ENCODE measurements at places on chromosomes 4 and X.
A peak's percentile ranks its signal among the peaks of the same experiment; 100 is the strongest.

DNA sequence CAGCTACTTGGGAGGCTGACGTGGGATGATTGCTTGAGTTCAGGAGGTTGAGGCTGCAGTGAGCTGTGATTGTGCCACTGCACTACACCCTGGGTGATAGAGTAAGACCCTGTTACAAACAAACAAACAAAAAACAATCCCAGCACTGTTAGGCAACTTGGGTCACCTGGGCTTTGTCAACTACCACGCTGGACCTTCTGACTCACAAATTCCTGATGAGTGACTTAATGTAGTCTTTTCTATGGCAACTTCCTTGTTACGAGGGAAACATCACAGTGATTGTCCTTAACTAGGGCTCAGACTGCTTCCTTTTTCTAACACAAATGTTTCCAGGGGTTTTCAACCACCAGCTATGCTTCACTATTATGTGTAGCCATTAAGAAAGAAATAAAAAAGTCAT lies 128.8 kb upstream of the GPC4 start:
- no peak for DNase-seq

DNA sequence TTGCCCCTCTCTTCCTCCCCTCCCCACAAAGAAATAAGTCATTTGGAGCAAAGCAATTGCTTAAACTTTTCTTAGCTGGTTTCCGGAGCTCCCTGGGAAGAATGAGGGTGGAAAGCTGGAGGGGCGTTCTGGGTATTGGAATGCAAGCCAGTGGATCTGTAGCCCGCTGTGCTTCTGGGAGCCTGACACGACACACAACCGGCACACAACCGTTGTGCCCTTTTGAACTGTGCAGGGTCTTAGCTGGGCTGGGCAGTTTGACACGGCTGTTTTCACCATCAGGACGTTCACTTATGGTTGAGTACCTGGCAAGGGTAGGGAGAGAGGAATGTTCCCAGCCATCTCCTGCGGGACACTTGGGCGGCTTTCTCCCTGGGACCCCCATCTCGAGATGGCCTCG lies 38.3 kb downstream of the SHROOM2 start:
- no peak for DNase-seq

DNA sequence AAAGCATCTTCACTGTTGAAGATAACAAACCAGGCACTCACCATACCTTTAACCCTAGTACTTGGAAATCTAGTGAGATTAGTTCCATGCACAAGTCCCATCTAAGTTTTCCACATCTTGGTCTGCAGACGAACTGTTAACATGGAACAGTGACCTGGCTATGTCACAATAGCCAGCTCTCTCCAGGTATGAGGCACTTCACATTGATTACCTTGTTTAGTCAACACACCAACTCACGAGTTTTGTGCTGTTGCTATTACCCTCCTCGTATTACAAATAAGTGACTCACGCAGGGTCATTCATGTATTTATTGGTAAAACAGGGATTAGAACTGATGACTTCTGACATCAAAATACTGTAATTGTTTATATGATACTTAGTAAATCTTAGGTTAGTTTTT lies 36.4 kb upstream of the FRAS1 start:
- DNase-seq: no peak

- no peak for DNase-seq
Observed at GRCh38 chrX:153485396-153486080, 9.2 kb upstream of the BGN start.

DNA sequence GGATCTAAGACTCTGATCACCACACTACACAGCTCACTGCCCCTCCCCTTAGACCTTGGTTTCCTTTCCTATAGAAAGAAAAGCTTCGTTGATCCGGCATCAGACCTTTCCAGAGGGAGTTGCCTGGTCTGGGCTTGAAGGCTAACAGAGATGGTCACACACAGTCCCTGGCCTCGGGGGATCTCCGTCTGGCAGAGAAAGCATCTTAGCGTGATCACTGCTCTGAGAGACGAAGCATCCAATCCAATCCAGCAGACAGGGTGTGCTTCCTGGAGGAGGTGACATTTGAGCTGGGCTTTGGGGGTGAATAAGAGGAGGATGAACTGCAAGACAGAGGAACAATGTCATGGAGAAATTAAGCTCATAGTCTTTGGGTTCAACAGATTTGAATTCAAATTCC lies 49.5 kb downstream of the HTRA3 start:
- no peak for DNase-seq

DNA sequence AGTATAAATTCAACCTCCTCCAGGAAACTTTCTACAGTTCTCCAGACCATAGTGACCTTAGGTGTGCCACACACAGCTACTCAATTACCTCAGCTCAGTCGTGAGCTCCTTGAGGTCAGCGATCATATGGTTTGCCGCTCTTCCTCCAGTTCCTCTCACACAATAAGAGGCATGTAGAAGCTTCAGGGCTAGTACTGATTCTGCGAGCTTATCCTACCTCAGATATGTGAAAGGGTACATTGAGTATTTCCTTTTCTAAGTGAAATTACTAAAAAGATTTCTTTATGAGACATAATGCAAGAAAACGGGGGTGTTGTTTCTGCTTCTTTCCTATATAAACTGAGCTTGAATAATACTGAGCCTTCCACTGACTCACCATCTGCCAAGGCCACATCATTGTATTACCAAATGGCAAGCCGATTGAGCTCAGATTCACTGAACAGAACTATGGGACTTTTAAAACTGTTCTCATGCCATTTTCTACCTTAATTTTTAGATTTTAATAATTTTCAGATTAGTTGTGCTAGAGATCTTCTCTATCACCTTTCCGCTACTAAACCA lies 183.1 kb downstream of the HS6ST2 start:
- DNase-seq: no peak

DNA sequence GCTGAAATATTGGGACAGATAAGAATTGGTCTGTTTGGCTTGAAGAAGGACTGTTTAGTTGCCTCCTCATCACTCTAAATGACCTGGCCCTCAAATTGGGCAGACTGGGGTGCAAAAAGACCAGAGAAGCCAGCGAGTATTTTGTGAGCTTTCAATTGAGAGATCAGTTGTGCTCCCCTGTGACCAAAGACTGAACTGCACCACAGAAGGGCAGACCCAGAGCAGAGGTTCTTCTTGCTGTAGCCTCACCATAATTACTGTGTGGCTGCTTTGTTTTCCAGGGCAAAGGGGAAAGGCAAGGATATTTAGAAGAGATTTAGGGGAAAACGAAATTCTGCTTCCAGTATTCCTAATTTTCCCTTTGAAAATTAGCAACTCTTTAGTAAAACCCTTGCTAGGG lies 104.0 kb upstream of the MBNL3 start:
- DNase-seq: peak; percentile 0

DNA sequence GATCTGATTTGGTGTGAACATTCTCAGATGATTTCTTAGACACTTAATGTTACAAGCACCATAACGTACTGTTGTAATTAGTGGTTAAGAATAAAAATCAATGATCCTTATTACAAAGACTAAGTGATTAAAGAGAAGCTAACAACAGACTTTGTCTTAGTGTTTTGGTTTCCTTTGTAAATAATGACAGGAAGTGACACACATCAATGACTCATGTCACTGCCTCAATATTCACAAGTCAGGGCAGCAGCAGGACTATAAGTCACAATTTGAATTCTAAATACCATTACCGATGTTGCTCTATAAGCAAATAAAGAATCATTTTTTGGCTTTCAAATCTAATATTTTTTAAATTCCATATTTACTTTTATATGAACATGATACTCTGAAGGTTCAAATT lies 115.8 kb upstream of the FAT4 start:
- no peak for DNase-seq

- no peak for DNase-seq
Observed at GRCh38 chr4:99723612-99724011, 66.0 kb upstream of the C4orf54 start.

- no peak for DNase-seq
Observed at GRCh38 chr4:83599183-83599582, 63.3 kb downstream of the GPAT3 start.

DNA sequence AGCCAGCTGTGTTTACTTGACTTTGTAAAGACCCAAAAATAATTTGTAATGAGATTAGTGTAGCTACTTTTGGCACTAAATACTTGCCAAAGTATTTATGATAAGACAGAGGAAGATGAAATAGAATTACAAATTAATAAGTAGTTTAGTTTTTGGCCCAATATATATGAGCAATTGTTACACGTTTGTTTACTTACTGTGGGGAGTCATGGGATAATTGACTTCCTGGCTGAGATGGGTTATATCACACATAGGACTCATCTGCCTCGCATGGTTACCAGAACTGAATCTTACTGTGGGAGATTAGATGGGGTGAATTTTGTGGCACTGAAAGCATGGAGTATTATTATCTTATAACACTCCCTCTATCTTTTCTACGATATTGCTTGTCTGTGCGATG lies 66.6 kb downstream of the INTS12 start:
- DNase-seq: no peak
